Activated CD4-positive, alpha-beta T cell treated with anti-CD3 and anti-CD28 coated beads, Interleukin-2, amount 10 ng/mL, durations not matched to agents 7 days and 5 days (primary cell): ENCODE measurements at places on chromosomes 12 and 14.

GRCh38 chr12:123335490-123335889 is 29.2 kb downstream of the SBNO1 start:
- DNase-seq, result no peak

GRCh38 chr12:49505672-49506071 is 33.2 kb upstream of the KCNH3 start:
- no peak for DNase-seq

- DNase-seq, result no peak
Measured at GRCh38 chr12:61998791-61999190, 261.4 kb upstream of the USP15 start.

- DNase-seq, result no peak
Measured at GRCh38 chr12:48247181-48247966, 44.3 kb upstream of the OR10AD1 start.

- peak; percentile 23 for DNase-seq
Measured at GRCh38 chr12:27331291-27331926, 1.2 kb upstream of the BMAL2 start.

- DNase-seq, result no peak
Measured at GRCh38 chr12:123069436-123070266, 81.2 kb downstream of the PITPNM2 start.

- DNase-seq, result no peak
Measured at GRCh38 chr12:67042697-67043131, 226.4 kb upstream of the CAND1 start.

DNA sequence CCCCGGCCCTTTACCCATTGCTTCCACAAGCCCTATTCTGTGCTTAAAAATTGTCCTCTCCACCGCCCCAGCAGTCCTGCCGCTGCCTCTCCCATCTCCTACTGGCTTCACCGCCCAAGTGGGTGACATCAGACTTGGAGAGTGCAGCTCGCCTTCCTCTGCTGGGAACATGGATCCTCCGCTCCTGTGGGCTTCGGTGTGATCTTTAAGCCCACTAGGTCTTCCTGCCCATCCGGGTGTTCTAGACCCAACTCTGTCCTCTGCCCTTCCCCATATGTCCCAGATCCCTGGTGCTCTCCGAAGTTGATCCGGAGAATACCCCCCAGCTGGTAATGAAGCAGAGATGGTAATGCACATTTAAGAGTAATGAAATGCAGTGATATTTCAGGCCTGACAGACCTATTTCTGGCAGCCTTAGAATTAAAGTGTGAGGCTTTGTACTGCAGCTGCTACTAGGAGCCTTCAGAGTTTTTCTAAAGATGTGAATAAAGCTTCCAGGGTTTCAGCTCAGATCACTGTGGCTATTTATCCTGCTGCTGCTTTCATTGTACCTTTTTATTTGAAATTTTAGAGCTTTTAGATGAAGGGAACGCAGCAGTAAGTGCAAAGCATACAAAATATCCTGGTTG is 22.9 kb upstream of the CTDSP2 start:
- no peak for DNase-seq

DNA sequence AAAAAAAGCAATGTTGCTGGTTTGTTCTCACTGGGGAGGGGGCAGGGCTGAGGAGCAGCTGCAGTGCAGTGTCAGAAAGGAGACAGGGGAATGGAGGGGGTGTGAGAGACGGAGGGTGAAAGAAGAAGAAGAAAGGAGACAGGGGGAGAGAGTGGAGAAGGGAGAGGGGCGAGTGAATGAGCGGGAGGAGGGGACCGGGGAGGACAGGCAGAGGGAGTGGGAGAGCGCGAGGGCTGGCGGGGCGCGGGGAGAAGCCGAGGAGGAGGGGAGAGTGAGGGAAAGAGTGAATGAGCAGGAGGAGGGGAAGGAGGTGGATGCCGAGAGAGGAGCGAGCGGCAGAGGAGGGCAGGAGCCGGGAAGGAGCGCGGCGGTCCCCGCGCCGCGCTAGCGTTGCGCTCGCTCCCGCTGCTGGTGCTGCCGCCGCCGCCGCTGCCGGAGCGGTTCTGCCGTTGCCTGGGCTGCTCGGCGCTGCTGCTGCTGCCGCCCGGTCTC is at the start of gene NOVA1:
Gene NOVA1 (minus strand): TSS at position 445 of the 492 bp plus-strand sequence. CDS start 597 bp downstream, outside the sequence.
- DNase-seq, result no peak

DNA sequence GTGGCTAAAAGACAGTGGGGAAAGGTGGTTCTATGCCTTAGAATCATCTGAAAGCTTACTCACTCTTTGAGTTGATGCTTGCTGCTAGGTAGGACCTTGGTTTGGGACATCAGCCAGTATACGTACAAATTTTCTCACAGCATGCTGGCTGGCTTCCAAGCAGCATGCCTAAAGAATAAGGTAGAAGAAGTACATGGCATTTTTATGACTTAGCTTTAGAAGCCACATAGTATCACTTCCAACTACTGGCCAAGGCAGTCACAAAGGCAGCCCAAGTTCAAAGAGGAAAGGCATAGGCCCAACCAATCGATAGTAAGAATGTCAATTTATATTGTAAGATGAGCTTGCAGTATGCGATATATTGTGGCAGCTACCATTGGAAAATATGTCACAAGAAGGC is 284.2 kb upstream of the CAND1 start:
- DNase-seq, result no peak

DNA sequence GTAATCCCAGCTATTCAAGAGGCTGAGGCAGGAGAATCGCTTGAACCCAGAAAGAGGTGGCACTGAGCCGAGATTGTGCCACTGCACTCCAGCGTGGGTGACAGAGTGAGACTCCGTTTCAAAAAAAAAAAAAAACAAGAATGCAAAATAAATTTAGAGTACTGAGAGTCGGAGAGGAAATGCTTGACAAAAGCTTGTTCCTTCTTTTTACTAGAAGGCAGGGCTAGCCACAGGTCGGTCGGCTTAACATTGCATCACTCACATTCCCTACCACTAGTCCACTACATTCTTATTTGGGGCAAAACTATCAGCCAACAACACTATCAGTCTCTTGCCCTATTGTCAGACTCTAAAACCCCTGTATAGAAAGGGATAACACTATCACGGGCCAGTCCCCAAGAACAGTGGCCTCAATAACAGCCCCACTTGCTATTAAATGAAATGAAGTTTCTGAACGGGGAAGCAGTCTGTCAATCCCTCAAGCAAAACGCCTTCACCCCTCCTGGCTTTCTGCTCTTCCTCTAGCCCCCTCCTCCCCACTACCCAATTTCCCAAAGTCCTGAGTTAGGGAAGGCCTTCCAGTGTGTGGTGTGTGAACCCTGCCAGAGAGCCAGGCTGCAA is 1.0 kb downstream of the RNF41 start:
- no peak for DNase-seq

DNA sequence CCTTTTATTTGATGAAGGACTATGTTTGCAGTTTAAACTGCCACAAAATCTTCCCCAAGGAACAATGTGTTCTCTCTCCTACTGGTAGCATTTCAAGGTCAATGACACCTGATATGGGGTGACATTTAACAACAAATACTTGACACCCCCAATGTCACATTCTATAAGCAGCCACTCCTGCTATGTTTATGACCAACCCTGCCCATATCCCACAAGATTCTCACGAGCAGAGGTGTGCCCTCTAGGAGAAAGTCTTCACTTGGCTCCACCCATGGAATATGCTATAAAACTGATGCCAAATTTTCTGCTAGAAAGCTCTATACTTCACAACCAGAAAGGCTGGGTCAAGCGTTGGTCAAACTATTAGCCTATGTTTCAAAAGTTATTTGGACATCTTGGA is 105.6 kb upstream of the ARID2 start:
- no peak for DNase-seq

DNA sequence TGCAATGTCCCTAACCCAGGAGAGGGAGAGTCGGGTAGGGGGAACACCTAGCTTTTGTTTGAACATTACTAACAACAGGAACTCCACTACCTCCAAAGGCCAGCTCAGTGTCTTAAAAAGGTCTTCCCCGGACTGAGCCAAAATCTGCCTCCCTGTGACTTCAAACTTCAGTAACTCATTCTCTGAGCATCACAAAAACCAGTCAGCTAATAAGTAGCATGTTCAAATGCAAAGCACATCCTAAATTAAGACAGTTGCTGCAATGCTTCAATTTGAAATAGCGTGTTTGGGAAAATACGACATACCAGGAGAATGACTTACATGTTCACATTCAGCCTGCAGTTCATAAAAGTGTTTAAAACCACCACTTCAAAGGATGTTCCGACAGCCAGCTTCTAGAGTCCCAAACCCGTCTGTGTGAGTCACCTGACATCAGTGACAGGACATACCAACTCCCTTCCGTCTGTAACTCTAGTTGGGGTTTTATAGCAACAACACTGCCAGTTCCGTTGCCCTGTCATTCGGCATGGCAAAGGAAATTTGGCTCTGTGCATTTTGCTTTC is 13.0 kb downstream of the ZFP36L1 start:
- DNase-seq, result peak; percentile 71

DNA sequence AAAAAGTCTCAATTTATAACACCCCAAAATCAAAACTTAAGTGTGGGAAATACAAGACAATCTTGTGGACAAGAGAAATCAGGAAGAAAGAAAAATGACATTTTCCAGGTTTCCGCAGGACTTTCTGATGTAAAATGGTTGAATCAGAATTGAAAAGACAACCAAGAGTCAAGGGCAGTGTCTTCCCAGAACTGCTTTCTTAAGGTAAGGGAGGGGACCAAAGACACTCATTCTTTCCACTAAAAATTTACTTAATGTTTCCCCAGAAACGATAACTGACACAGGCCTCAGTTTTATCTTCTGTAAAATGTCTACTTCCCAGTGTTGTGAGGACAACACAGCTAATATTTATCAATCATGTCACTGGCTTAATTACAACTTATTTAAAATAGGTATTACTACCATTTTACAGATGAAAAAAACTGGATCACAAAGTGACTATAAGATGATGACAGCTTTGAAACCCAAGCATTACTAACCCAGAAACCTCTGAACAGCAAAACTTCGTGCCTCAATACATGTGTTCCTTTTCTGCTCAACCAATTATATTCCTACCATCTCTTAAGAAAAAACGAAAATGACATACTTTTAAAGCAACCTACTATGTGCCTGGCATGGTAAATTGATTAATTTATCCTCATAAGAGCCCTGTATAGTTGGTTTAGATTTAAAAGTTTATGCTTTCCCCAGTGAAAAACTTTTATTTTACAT is 4.6 kb downstream of the SINHCAF start:
- DNase-seq, result no peak

DNA sequence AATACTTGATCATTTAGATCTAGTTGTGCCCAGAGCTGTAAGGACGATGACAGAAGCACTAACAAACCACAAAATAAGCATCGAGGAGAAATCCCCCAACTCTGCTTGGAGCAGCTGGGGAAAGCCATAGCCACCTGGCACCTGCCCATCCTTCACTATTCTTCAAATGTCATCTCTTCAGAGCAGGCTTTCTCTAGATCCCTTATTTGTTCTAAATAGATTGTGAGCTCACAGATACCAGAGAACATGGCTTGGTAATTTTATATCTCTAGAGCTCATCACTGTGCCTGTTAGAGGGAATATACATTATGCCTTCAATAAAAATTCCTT is 50.9 kb downstream of the GRIP1 start:
- DNase-seq, result no peak

- no peak for DNase-seq
Measured at GRCh38 chr14:51251486-51251885, 11.4 kb downstream of the TMX1 start.

DNA sequence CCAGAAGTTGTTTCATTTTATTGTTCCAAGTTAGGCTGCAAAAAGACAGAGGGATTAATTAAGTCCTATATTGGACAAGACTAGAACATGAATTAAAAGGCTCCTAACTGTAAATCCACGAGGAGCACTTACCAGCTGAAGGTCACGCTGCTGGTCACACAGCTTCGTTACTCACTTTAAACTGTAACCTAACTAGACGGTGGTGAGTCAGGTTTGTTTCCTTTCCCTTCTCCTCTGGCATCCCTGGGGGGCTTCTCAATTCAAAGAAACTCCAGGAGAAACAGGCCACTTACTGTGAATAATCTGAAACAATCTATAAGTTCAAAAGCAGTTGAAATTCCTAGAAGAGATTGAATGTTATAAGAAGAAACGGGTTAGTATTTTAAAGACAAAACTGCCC is 331.4 kb downstream of the BCAT1 start:
- DNase-seq, result no peak

DNA sequence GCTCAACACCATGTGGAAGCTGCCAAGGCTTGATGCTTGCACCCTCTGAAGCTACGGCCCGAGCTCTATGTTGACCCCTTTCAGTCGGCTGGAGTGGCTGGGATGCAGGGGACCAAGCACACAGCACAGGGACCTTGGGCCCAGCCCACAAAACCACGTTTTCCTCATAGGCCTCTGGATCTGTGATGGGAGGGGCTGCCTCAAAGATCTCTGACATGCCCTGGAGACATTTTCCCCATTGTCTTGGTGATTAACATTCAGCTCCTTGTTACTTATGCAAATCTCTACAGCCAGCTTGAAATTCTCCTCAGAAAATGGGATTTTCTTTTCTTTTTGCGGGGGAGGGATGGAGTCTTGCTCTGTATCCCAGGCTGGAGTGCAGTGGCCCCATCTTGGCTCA is 46.3 kb downstream of the MON2 start:
- DNase-seq, result no peak

- no peak for DNase-seq
Measured at GRCh38 chr12:3683670-3684069, 69.2 kb downstream of the CRACR2A start.

- DNase-seq, result no peak
Measured at GRCh38 chr14:58944968-58945356, 243.5 kb upstream of the DAAM1 start.

GRCh38 chr12:12755923-12756322 is 29.5 kb upstream of the APOLD1 start:
- no peak for DNase-seq

DNA sequence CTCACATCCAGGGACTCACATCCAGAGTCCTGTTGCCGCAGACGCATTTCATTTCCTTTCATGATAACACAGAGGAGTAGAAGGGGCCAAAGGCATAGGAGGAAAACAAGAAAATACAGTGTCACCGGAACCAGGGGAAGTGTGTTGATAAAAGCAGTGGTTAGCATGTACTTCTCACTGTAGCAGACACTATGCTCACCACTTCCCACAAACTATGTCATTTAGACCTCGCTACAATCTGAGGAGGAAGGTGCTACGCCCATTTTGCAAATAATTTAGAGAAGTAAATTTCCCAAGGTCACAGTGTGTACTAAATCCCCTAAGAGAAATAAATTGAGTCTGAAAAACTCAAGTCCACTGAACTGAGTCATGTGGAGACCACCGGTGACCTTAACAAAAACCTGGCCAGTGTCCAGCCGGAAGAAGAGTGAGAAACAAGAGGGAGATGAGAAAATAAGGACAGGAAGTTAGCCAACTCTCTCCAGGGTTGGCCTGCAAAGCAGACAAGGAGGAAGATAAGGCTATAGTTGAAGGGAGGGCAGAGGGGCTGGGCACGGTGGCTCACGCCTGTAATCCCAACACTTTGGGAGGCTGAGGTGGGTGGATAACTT is 25.8 kb upstream of the TMCC3 start:
- DNase-seq, result peak; percentile 10

- no peak for DNase-seq
Measured at GRCh38 chr14:44649061-44649460, 142.0 kb upstream of the FSCB start.
